Daoy (cell line): ENCODE measurements at places on chromosomes 2 and 18. TPM values are rescaled to one million over a fixed set of nuclear protein-coding genes. Genes with fewer than 3 reads are reported as not detected.

GRCh38 chr2:59339837-59340207 lies 1098.7 kb upstream of the FANCL start:
- DNase-seq: no peak

GRCh38 chr2:217108086-217108485 lies 248.2 kb upstream of the TNP1 start:
- no peak for DNase-seq

DNA sequence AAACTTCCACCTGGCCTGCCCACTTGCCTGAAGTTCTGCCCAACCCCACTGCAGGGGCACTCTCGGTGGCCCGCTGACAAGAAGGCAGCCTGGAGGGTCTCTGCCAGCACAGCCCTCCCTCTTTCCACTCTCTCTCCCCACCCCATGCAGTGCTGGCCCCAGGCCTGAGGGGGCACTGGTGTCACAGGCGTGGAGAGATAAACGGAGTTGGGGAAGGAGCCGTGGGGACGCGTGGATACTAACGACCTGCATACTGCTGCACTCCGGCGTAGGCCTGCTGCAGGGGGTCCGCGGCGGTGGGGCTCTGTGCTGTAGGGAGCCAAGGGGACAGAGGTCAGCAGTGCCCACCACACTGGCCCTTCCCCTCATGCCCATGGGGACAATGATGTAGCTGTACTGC lies 299.3 kb downstream of the CELF4 start:
- no peak for DNase-seq

- DNase-seq: no peak
Measured at GRCh38 chr2:236095504-236095903, 72.7 kb downstream of the GBX2 start.

DNA sequence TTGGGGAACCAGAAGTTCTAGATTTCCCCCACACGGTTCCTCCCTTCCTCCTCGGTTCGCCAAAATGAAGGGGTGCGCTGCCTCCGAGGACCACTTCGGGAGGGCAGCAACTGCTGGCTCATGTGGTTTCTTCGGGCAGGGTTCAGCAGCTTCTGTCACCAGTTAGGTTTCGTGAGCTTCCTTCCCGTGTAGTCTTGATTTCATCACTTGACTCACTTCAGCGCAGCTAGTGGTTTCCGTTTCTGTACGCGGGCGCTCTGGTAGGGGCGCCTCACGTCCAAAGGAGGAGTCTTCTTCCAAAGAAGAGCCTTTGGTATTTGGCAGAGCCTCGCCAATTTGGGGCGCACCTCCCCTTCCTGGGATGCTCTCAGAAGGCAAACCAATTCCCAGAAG lies 485 bp upstream of the GALNT3 start:
- peak; percentile 62 for DNase-seq

- peak; percentile 35 for DNase-seq
Measured at GRCh38 chr2:232367591-232368233, 10.8 kb upstream of the ALPP start.

DNA sequence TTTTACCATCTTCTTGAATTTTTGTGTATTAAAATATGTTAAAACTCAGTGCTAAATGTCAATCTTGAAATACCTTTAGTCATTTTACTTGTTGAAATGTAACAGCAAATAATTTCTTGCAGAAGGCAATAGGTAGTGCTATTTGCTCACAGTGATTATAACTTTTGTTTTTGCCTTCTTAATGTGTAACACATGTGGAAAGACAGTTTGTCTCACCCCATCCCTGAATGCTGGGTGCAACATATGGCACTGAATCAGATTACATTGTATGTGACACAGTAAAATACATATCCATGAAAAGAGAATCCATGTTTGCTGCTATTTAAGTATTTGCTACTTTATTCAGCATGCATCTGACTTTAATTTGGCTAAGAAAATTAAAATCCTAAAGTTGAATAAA lies 35.3 kb downstream of the FRZB start:
- DNase-seq: no peak

DNA sequence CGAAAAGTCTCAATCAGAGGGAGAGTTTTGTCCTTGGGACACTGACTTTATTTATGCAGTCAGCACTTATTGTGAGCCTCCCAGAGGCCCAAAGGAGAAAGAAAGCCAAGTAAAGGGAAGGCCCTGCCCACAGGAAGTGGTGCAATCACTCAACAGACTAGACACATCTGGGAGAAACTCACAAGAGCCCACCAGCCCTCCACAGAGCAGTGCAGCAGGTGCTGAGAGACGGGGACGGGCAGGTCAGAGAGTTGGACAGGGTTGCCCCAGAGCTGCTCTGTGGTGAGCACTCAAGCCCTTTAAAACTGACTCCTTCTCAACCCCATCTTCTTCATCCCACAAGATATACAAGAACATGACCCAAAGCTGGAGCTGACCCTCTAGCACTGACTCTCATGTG lies 96.0 kb downstream of the TFCP2L1 start:
- DNase-seq: no peak

- no peak for DNase-seq
Measured at GRCh38 chr18:74624466-74624865, 26.8 kb downstream of the ZNF407 start.

DNA sequence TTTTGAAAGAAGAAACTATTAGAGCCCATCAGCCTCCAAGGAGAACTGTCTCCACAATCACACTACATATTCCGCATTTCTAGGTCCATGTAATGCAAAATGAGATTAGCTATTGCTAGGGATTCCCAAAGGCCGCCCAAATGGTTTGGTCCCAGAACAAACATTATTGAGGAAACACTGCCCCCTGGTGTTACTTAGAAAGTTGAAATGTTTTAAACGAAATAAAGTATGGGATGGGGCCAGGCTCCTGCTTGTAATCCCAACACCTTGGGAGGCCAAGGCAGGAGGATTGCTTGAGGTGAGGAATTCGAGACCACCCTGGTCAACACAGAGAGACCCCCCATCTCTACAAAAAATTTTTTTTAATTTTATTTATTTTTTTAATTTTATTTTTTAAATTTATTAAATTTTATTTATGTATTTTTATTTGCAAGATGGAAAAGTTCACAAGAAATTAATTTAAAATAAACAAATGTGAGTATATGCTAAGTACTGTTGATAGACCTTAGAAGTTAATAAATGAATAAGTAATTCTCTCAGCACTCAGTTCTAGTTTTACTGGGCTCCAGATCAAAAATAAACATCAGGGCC lies 5.5 kb downstream of the NHEJ1 start:
- peak; percentile 61 for DNase-seq

DNA sequence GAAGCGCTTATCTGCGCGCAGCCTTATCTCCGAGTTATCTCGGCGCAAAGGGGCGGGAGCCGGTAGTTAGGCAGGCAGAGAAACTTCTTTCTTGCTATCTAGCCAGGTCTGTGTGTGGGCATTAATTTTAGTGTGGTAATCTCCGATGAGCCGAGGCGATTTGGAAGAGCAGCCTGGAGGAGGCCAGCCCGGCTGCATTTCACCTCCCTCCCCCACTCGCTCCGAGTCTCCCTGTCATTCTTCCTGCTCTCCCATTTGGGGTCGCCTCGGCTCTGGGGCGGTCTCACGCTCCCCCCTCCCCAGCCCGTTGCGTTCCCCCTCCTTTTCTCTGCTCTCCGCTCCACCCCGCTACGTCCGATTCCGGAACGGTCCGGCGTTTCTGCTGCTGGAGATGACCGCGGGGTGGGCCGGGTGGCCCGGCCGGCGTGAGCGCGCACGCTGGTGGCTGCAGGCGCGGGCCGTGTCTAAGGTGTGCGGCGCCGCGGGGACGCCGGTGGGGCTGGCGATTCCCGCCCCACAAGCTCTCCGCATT lies 566 bp downstream of the GATA6 start:
- peak; percentile 48 for DNase-seq

DNA sequence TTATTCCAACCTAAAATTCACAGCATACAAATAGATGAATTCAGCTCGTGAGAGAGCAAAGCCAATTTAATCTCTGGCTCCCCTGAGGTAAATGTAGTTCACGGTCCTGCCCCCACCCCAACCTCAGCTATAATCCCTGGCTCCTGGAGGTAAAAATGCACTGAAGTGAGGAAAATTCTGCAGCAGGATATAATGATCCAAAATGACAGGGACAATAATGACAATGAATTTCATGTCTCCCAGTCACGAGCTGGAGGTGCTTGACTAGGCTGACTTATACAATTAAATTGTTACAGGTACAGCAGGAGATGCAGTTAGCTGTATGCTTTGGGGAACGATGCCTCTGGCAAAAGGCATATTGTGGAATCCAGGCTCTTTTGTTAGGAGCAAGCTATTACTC lies 82.0 kb downstream of the GPD2 start:
- no peak for DNase-seq

DNA sequence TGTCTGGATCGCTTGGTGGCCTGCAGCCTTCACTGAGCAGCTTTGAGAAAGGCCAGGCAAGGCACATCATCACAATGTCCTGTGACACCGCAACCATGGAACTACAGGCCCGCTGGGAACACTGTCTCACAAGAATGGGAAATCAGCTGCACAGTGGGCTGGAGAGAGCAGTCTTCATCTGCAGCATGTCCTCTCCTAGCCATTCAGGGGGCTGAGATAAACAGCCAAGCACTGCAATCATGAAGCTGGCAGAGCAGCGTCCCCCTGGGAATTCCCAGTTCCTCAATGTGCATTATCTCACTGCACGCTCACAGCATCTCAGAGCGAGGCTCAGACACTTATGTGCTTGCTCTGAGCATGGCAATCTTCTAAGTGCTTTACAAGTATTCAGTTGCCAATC lies 1.9 kb downstream of the CMPK2 start:
- DNase-seq: peak; percentile 5

DNA sequence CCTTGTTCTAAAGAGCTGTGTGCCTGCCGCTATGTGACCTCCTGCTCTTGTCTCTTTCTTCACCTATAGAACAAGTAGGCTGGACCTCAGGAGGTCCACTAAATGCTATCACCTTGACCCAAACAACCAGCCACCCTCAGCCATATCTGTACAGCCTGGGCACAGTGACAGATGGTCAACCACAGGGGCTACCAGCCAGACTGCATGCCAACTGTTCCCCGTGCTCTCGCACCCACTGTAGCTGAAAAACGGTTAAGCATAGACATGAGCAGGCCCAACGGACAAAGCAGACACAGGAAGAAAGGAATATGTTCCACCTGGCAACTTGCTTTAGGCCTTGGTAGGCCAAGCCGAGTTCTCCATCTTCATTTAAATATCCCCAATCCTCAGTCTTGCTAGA lies 43.2 kb upstream of the ACAA2 start:
- DNase-seq: no peak

- DNase-seq: no peak
Measured at GRCh38 chr2:126817172-126817571, 81.5 kb upstream of the TEX51 start.

- DNase-seq: no peak
Measured at GRCh38 chr18:23752796-23753195, 63.5 kb downstream of the LAMA3 start.

DNA sequence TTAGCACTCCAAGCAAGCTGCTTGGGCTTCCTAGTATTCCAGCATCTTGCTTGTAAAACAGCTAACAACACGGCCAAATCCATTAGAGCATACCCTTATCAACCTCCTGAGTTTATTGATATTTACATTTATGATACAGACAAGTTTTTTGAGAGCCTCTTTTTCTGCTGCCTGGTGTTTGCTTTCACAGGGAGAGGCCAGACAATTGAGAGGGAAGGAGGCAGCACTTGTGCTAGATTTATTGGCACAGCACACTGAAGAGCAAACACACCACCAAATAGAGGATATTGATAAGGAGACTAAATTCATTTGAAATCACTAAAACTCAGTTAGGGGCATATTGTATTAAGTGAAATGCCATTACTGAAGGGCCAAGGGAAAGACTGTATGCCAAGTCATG lies 1142.3 kb upstream of the FANCL start:
- DNase-seq: no peak

DNA sequence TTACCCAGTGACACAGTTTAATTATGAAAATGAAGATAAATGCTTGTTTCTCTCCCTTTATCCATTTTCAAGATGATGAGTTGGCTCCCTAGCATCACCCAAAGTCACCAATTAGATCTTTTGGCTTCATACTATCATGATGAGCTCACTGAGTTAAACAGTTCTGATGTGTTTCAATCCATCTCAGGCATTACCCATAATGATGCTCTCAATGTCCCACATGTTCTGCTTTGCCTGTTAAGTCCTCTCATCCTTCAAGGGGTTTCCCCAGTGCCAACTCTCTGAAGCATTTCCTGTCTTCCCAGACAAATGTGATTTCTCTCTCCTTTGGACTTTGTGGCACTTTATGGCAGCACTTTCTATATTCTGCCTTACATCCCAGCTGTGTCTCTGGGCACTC lies 92.6 kb downstream of the EPB41L3 start:
- peak; percentile 35 for DNase-seq

DNA sequence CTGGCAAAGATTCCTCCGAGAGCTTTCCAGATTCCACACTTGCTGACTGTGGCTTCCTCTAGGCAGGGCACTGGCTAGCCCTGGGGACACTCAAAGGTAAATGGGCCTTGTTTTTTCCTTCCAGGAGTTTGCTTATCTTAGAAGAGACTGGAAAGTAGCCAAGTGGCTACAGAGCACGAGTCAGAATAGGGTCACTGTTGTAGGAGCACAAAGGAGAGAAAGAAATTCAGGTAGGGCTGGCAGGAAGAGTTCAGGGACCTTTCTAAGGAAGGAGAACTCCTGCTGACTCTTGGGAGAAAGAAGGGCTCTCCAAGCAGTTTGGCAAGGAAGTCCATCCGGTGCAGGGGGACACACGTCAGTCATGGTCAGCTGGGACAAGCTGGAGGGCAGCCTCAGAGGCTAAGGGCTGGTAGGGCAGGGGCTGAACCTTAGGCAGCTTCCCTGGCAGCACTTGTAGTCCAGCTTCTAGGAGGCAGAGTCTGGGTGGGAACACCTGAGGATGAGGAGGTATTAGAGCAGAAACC lies 39.5 kb downstream of the NIFK start:
- no peak for DNase-seq

DNA sequence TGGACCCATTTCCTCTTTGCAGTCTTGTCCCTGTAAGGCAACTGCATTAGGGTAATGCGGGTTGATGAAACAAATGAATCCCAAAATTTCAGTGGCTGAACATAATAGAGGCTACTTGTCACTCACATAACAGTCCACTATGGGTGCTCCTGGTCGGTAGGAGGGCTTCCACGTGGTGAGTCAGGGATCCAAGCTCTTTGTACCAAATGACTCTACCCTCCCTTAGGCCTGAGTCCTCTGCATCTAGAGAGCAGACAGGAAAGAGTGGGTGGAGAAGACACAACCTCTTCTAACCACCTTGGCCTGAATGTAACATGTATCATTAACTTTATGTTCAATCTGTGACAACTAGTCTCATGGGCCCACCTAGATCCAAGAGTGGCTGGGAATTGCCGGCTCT lies 86.2 kb upstream of the HAAO start:
- DNase-seq: no peak

- no peak for DNase-seq
Measured at GRCh38 chr2:78910376-78910775, 115.1 kb upstream of the REG3G start.

Gene AMER3
- total RNA-seq: not detected in 2 replicates

Gene COL4A4
- under 0.01 and 0.15 TPM in 2 replicates for total RNA-seq

Gene C2orf78
- under 0.01 TPM in 1 of 2 replicates, not detected in the other for total RNA-seq

Gene CFAP65
- total RNA-seq: 0.11 TPM in 1 of 2 replicates, not detected in the other

Gene IL1RL1
- total RNA-seq: not detected in 2 replicates

Gene MOCOS
- total RNA-seq: 4.4 and 4.5 TPM in 2 replicates

Gene MDH1B
- 3.6 and 6.3 TPM in 2 replicates for total RNA-seq

Gene MAPK4
- total RNA-seq: 0.17 TPM in 1 of 2 replicates, not detected in the other

Gene SP110
- total RNA-seq: 11.5 and 15.4 TPM in 2 replicates

Gene RTP5
- not detected in 2 replicates for total RNA-seq

Gene RAD51AP2
- total RNA-seq: not detected in 2 replicates

Gene ONECUT2
- total RNA-seq: 1.1 and 1.2 TPM in 2 replicates

Gene RIT2
- total RNA-seq: not detected in 2 replicates
